ENCODE measurements at places on chromosomes 4 and X. TPM values are rescaled to one million over a fixed set of nuclear protein-coding genes. Genes with fewer than 3 reads are reported as not detected.

TRIML2 gene
- not detected for total RNA-seq

SMIM31 gene
- total RNA-seq = not detected

CC2D2A gene
- 10.6 TPM for total RNA-seq

GRCh38 chrX:56986138-56986537 lies 9.2 kb downstream of the SPIN3 start:
- DNase-seq = no peak
- no peak overlapping the region for H3K4me3 ChIP-seq
- H3K27me3 ChIP-seq = no peaks in the 10 kb centered on the region
- H3K27ac ChIP-seq = no peak overlapping the region
- no peaks in the 10 kb centered on the region for H3K36me3 ChIP-seq

- H3K4me3 ChIP-seq = no peak overlapping the region
- H3K4me1 ChIP-seq = no peaks in the 10 kb centered on the region
- H3K36me3 ChIP-seq = no peaks in the 10 kb centered on the region
- no peaks in the 10 kb centered on the region for H3K27me3 ChIP-seq
- H3K27ac ChIP-seq = no peak overlapping the region
Measured at GRCh38 chr4:127284236-127284635, 348.5 kb upstream of the INTU start.

GRCh38 chr4:74331252-74331651 lies 23.0 kb downstream of the EPGN start:
- no peaks in the 10 kb centered on the region for H3K4me1 ChIP-seq
- DNase-seq = no peak
- peaks cover 3% of the 10 kb centered on the region for H3K27me3 ChIP-seq
- H3K36me3 ChIP-seq = no peaks in the 10 kb centered on the region
- H3K4me3 ChIP-seq = no peak overlapping the region

GRCh38 chrX:129748305-129748704 lies 9.5 kb downstream of the XPNPEP2 start:
- no peaks in the 10 kb centered on the region for H3K4me1 ChIP-seq
- H3K36me3 ChIP-seq = no peaks in the 10 kb centered on the region
- no peaks in the 10 kb centered on the region for H3K27me3 ChIP-seq
- no peak overlapping the region for H3K4me3 ChIP-seq
- no peak for DNase-seq
- H3K27ac ChIP-seq = no peak overlapping the region
